GM12878 (cell line): ENCODE measurements at places on chromosomes 5 and 9. TPM values are rescaled to one million over a fixed set of nuclear protein-coding genes. Genes with fewer than 3 reads are reported as not detected.

Gene GNPDA1
- 3.4 and 4.5 TPM in 2 replicates for total RNA-seq

Gene PCDHGB2
- total RNA-seq = 0.16 and 0.38 TPM in 2 replicates

Gene CDKN2B-AS1
- 0.98 and 1.3 TPM in 2 replicates for total RNA-seq

Gene TNFSF15
- total RNA-seq = not detected in 2 replicates

Gene PROB1
- total RNA-seq = 6.0 and 6.5 TPM in 2 replicates

Gene UCK1
- 19.2 and 20.6 TPM in 2 replicates for total RNA-seq

Gene PRDM9
- not detected in 2 replicates for total RNA-seq
